ENCODE measurements at places on chromosomes 11 and 22.

DNA sequence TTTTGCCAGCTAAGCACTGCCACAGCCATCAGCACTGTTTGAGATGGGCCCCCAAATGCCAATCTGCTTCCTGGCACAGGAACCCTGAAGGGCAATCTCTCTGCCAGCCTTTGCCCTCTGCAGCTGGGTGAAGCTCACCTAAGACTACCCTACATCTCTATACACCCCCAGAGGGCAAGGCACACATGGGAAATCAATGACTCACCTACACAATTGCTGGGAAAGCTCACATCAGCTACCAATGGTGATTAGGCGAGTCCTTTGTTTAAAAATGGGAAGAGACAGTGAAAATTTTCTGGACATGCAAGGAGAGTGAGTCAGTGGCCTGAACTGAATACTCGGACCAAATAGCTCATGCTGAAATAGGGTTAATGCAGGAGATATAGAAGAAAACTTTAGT, 12.6 kb upstream of the PRDM11 start:
- no peak for DNase-seq

DNA sequence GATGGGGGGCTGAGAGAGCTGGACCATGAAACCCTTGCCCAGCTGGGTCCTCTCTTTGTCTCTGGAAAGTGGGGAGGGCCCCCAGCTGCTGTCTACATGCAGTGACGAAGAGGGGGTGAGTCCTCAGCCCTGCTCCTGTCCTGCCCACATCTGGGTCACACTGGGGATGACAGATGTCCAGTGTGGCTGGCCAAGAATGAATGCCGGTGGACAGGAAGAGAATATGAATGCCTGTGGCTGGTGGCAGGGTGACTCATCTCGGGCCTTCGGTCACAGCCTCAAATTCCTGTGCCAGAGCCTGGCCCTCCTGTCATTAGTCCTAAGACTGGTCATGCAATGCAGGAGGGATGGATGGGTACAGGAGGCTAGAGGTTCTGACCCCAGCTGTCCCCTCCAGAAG, 2.2 kb upstream of the PNPLA3 start:
- DNase-seq: no peak

GRCh38 chr11:126456783-126457542, 101.5 kb downstream of the ST3GAL4 start:
- no peak for DNase-seq

GRCh38 chr11:26333906-26334305, 2.0 kb downstream of the ANO3 start:
- no peak for DNase-seq

DNA sequence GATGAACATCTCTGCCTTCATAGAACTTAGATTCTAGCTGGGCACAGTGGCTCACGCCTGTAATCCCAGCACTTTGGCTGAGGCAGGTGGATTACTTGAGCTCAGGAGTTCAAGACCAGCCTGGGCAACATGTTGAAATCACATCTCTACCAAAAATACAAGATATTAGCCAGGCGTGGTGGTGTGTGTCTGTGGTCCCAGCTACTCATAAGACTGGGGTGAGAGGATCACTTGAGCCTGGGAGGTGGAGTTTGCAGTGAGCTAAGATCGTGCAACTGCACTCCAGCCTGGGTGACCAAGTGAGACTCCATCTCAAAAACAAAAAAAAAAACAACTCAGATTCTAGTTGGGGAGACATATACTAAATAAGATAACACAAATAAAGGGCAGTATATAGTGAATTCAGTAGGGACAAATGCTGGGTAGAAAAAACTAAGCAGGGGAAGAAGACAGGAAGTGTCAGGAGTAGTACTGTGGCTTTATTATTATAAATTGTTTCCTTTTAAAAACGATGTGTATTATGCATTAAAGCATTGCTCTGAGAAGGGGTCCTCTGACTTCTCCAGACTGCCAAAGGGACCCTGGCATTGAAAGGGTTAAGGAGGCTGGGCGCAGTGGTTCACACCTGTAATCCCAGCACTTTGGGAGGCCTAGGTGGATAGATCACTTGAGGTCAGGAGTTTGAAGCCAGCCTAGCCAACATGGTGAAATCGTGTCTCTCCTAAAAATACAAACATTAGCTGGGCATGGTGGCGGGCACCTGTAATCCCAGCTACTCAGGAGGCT, 46.7 kb downstream of the PACS1 start:
- DNase-seq: no peak

GRCh38 chr22:22099833-22100812, 117.5 kb upstream of the TOP3B start:
- DNase-seq: no peak

DNA sequence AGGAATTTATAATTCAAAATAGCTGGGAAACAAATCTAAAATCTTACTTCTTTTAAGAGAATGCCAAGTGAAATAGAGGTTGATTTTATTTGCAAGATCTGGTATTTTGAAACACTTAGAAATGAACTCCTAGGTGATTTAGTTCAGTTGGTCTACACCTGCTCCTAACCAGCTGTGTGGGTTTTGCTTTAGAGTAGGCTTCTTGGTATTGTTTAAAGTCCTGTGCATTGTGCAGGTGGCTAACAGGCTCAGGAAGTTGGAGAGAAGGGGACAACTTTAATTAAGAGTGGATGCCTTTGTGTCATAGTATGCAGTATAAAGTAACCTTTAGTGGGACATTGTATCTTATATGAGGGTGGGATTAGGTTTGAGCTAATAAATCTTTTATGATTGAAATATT, 4.1 kb upstream of the RAG2 start:
- DNase-seq: no peak

DNA sequence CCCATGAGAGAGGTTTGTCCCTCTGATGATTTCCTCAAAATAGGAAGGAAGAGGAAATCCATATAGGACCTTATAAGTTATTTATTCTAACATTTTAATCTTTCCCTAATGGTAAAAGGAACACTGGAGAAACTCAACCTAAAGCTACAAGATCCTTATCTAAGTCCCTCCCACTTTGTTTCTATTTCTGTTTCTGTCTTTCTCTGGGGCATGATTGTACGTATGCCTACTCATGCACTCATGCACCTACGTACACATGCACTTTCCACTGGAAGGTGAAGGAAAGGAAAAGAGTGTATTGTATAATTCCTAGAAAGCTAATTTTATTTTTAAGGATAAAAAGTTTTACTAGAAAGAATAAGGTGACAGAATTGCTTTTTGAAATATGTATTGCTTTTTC, 125.0 kb downstream of the RAB38 start:
- no peak for DNase-seq

DNA sequence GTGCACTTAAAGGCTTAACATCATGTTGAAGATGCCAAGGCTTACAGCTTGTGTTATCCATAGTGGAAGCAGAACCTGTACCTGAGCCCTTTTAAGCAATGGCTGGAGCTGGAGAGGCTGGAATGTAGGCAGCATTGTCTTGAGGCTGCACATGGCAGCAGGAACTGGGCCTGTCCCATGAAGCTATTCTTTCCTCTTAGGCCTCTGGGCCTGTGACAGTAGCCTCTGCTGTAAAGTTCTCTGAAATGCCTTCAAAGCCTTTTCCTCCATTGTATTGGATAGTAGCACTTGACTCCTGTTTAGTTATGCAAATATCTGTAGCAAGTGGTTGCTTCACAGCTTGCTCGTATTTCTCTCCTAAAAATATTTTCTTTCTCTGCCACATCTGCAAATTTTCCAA, 127.4 kb upstream of the ANO5 start:
- no peak for DNase-seq

- DNase-seq: peak; percentile 29
Observed at GRCh38 chr11:65116370-65117205, 913 bp downstream of the ZNHIT2 start.

- no peak for DNase-seq
Observed at GRCh38 chr11:12376259-12377081, 901 bp upstream of the PARVA start.

DNA sequence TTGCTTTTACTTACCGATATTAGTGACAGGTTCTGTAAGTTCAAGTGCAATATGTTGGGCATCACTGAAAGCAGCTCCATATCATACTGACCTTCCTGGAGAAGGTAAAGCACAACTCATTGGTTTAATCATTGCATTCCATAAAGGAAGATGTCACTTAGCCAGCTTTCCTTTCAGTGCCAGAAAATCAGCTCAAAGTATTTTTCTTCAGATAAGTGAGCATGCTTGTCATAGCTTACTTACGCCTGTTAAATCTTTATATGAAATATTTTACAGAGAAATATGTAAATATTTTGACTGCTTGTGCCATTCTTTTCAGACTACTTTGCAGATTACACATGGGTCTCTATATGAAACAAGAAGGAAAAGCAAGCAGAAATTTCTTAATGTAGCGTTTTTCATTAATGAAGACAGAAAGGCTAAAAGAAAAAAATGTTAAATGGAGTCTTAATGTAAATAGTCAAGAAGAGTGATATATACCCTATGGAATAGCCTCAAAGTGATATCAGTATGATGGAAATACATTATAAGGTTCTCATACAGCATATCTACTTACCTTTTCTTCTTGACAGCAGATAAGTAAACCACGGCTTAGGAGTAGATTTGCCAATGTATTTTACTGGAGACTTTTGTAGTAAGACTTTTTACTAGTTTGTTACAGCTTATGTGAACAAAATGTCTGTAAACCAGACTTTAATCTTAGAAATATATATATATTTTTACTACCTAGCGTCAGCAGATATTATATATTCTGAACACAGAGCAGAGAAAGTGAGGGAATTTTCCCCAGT, 649.7 kb downstream of the METTL15 start:
- no peak for DNase-seq

DNA sequence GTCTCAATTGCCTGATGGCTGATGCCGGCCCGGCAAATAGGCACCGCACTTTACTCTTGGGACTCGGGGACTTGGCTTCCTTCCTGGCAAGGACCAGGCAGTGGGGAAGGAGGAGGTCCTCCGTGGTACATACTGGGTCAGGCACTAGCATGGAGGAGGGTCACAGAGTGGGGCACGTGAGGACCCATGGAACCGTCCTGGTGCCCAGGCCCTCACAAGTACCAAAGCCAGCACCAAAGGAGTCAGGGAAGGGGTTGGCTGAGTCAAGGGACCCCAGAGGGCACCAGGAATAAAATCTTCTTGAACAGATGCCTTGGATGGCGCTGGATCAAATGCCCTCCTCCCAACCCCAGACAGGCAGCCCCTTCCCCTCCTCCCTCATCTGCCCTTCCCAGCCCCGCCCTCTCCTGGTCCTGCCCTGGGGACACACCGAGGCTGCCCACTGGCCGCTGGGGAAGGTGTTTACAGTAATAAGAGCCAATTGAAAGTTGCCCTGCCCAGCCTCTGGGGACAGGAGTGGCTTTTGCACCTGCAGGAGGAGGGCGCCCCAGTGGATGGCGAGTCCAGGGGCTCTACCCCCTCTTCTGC, 5.6 kb upstream of the CARNS1 start:
- no peak for DNase-seq

GRCh38 chr11:46373787-46374740, 7.4 kb upstream of the MDK start:
- DNase-seq: no peak

DNA sequence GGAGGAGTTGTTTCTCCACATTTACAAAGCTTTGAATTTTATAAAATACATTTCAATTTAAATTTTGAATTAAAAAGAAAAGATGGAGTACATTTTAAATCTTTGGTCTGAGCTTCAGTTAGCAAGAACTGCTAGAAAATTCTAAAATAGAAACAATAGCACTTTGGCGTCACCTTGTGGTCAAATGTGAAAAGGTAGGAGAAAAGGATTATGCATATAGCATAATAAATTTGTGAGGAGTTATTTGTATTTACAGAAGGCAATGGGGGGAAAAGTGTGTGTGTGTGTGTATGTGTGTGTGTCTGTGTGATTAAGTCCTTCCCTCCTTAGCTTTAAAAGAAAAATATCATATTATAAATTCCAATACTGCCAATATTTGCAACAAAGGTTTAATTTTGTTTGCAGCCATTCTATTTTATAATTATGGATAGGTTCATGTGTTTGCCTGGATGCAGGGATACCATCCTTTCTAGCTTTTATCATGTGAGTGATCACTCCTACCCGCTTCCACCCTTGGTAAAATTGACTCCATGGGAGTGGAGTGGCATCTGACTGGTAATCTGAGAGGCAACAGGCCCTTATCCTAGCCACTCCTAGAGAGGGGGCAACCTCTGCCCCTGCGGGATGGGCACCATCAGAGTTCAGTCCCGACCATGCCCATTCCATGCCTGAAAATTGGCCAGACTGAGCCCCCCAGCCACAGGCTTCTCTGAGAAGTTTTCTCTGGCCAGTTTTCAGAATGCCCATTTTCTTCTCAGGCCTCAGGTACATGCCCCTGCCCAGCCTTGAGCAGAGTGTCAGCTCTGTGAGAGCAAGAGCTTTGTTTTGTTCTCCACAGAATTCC, 13.6 kb upstream of the LGR4 start:
- DNase-seq: peak; percentile 59

GRCh38 chr22:44599500-44600140, 101.6 kb upstream of the RTL6 start:
- DNase-seq: no peak

DNA sequence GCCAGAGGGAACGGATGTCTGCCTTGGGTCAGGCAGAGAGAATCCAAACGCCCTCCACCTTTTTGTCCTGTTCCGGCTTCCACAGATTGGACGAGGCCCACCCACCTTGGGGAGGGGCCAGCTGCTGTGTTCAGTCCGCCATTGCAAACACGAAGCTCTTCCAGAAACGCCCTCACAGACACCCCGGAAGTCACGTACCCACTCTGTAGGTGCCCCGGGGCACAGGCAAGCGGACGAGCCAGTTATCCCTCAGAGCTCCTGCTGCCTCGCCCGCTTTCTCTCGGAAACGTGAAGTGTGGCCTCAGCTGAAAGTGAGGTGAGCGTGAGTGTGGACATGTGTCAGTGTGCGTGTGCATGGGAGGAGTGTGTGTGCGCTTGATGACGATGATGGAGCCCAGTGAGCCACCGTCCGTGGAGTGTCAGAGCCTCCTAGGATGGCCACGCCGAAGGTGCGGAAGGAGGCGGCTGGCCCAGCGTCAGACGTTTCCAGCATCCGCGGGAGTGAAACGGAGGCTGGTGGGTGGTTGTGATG, 869.2 kb downstream of the TBC1D22A start:
- DNase-seq: no peak

GRCh38 chr22:19066531-19067271, 55.5 kb downstream of the DGCR2 start:
- DNase-seq: no peak

DNA sequence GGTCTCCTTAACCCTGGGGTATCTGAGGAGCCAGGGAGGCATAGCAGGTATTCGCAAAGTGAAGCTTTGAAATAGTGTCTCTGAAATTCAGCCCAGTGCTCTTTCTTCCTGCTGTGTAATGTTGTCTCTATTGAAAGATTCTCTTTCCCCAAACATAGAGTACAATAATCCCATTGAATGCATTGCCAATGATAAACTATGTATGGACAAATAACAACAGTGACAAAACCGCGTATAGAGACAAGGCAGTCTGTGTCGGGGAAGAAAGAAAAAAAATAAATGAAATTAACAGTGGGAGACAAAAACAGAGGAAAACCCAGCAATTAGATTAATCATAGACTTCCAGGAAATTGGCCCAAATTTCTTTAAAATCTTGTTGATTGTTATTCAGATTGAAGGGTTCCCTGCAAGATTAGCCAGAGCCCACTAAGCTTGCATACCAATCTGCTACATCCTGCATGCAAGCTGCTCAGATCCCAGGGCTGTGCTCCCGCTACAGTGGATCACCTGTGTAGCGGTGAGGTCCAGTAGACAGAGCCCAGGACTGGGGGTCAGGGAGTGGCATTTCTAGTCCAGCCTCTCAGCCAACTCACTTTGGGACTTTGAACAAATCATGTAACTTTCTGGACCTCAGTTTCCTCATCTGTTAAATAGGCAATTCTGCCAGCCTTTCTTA, 492.8 kb downstream of the INSC start:
- DNase-seq: no peak
